ENCODE measurements at places on chromosomes 4 and X.

DNA sequence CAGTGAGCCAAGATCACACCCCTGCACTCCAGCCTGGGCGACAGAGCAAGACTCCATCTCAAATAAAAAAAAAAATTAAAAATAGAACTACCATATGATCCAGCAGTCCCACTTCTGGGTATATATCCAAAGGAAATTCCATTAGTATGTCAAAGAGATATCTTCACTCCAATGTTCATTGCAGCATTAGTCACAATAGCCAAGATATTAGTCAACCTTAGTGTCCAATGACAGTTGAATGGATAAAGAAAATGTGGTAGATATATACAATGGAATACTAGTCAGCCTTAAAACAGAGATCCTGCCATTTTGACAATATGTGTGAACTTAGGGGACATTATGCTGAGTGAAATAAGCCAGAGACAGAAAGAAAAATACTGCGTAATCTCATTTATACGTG is 49.4 kb downstream of the C4orf46 start:
- DNase-seq = no peak

DNA sequence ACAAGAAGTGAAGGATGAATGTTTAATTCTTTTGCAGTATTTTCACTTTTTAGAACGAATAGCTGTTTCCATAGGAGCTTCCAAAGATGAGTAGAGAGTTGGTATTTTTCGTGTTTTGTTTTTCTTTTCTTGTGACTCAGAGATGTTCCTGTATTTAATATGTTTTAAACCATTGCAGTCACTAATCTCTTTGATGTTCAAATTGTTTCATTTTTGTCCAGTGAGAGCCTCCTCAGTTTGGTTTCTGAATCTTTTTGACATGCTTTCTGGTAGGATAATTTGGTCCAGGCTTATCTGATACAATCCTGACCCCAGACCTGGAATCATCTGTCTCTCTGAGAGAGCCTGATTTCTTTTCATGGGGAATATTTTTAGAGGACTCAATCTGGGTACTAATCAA is 41.6 kb downstream of the BEX3 start:
- DNase-seq = no peak

GRCh38 chr4:108561116-108561515 is 59.3 kb upstream of the RPL34 start:
- DNase-seq = no peak

- no peak for DNase-seq
Observed at GRCh38 chr4:94446386-94446785, 5.4 kb upstream of the PDLIM5 start.

DNA sequence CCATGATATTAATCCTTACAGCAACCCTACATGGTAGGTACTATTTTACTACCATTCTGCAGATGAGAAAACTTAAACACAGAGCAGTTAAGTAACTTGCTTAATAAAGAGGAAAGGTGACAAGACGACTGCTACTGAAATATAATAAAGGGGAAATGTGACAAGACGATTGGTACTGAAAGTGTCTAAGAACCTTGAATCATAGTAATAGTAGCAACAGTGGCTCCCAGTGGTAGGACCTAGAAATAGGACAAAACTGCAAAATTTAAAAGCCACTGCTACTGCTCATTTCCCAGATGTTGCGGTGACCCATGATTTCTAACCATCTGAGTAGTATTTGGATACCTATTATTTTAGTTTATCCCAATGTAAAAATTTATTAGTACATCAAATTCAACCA is 89.5 kb downstream of the TASL start:
- DNase-seq = peak; percentile 17

DNA sequence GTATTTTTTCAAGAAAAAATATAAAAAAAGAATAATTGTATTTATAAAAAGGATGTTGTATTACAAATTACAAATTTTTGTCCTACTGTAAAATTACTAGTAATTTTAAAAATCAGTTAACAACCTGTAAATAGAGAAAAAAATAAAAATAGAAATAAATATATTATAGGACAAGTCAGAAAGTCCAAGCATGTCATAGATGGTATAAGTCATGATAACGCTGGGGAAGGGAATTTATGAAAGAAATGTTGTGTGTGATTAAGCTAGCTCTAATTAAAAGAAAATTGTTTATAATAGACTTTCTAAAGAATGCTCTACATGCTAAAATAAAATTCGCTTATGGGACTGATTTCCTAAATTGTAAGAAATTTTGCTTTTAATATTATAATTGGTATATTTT is 2329.9 kb downstream of the ARAP2 start:
- DNase-seq = no peak

- no peak for DNase-seq
Observed at GRCh38 chr4:7745301-7745885, 194.3 kb downstream of the AFAP1 start.

GRCh38 chr4:159547645-159548308 is 444.9 kb downstream of the RAPGEF2 start:
- DNase-seq = no peak

DNA sequence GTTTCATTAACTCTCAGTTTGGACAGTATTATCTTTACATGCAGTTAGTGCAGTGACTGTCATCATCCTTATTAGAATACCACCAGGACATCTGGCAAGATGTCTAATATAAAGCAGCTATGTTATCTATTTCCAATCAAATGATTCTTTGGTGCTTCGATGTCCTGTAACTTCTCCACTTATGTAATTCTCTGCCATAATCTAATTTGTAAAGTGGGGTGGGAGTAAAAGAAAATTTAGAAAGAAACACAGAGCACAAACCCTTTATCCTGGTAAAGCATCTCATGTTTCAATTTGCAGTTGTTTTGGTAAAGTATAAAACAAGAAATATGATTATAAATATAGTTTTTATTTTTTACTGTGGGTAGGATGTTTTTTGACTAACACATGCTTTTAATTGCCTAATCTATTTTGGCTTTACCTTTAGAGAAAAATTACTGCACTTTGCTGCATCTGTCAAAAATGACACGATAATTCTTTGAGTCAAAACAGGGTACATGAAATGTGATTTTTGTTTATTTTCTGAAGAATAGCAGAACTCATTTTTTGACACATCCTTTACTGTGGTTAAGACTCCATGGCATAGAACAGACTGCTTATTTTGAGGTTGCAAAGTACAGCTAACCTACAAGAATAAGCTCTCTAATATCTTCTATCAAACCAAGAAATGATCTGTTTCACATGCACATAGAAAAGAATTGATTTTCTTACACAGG is 382.9 kb downstream of the RPA4 start:
- no peak for DNase-seq

DNA sequence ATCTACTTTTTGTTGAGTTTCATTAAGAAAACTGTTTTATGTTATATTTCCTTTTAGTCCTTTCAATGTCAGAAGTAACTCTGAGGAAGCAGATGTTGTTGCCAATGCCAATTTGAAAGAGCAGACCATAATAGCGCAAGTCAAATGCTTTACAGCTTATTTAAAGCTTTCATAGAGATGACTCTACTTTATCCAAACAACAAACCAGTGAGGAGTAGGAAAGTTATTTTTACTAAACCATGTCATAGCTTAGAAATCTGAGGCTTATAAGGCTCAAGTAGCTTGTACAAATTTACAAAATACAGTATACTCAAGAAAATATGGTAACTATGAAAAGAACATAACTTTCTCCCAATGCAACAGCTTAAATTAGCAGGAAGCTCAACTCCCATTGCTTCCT is 40.1 kb upstream of the SPOCK3 start:
- DNase-seq = no peak

GRCh38 chrX:104253567-104254441 is 929 bp downstream of the ESX1 start:
- DNase-seq = no peak

- DNase-seq = no peak
Observed at GRCh38 chr4:98203332-98204235, 57.6 kb upstream of the RAP1GDS1 start.

GRCh38 chr4:24405341-24405740 is 179.0 kb downstream of the DHX15 start:
- no peak for DNase-seq

GRCh38 chr4:142696334-142697122 is 149.6 kb downstream of the INPP4B start:
- no peak for DNase-seq

- DNase-seq = no peak
Observed at GRCh38 chr4:2940267-2941137, 22.7 kb downstream of the NOP14 start.

DNA sequence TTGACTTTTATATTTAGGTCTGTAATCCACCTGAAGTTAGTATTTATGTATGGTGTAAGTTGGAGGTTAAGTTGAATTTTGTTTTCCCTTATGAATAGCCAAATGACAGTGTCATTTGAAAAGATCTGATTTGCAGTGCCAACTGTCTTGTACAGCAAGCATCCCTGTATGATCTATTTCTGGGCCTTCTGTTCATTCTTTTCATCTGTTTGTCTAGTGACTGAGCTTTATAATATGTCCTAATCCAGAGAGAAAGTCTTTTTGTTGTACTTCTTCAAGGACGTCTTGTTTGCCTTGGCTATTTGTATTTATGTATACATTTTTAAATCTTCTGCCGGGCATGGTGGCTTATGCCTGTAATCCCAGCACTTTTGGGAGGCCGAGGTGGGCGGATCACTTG is 39.6 kb downstream of the CDKL5 start:
- DNase-seq = no peak

- no peak for DNase-seq
Observed at GRCh38 chr4:118918388-118918787, 29.7 kb downstream of the SYNPO2 start.

DNA sequence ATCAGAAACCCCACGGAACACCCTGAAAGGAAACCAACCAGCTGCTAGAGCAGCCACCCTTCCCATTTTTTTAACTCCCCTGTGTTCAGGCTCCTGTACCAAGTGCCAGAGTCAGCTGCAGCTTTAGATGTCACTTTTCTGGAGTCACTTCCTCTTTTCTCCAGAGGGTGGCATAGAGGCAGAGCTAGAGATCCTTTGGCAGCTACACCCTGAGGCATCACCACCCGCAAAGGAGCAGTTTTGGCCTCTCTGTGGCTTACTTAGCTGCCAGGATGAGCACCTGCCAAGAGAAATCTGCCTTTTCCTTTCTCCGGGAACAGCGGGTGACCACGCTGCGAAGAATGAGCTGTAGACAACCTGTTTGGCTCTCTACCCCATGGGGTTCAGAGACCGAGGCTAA is 58.0 kb upstream of the CHRDL1 start:
- peak; percentile 82 for DNase-seq

DNA sequence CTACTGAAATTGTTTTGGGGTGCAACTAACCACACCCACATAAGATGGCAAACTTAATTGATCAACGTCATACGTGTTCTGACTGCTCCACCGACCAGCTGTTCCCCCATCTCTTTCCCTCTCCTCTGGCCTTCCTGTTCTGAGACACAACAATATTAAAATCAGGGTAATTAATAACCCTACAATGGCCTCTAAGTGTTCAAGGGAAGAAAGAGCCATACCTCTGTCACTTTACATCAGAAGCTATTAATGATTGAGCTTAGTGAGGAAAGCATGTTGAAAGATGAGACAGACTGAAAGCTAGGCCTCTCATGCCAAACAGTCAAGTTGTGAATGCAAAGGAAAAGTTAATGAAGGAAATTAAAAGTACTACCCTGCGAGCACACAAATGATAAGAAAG is 173.9 kb upstream of the FTHL17 start:
- DNase-seq = no peak

DNA sequence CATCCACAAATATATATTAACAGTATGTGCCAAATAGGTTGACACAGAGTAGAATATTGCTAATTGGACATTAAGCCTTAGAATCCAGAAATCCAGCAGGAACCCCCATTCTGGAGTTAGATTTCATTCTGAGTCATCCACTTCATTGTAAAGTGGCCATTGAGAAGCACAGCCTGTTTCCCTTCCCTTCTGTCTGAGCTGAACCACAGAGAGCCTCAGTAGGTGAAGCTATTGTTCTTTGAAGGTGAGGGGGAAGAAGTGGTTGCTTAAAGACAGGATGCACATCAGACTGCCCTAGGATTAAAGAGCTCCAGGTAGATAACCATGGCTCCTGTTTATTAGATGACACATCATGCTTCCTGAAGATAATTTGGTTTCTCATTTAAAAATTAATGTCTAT is 30.6 kb upstream of the MCF2 start:
- DNase-seq = peak; percentile 14

GRCh38 chrX:115571712-115572111 is 10.7 kb downstream of the PLS3 start:
- DNase-seq = no peak

- DNase-seq = no peak
Observed at GRCh38 chr4:33063241-33063640, 2343.1 kb downstream of the PCDH7 start.

GRCh38 chr4:26854701-26855100 is 5.9 kb upstream of the STIM2 start:
- DNase-seq = peak; percentile 23

GRCh38 chrX:145735036-145735435 is 82.6 kb upstream of the SLITRK2 start:
- DNase-seq = no peak

DNA sequence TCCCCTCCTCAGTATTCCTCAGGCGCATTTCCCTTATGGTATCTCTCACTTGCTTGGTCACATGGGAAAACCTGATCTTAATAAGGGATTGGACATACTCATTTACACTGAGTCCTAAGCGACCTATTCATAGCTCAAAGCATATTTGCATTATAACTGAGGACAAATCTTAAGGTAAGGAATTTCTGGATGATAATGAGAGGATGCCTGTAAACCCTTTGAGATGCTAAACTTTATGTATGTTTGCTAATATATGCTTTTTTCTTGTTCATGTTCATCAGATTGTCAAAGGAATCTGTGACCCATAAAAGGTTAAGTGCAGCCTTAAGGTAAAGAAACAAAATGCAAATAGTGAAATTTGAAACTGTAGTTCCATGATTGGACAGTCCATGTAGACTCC is 53.8 kb upstream of the TRPC5OS start:
- no peak for DNase-seq

DNA sequence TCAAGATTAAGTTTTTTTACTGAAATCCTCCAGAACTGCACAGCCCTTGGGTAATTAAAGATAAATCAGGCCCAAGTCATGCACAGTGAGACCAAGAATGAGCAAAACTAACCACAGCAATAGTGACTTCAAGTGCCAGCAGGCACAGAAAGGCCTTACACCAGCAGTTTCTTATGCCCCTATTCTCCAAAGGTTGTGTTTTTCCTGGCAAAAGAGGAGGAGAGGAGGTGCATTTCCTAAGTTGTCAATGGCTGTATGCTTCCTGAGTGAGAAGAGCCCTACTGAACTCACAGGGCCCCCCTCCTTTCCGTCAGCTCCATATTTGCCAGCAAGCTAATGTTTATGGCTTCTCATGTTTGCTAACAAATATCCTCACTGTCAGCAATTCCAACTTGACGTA is 418.7 kb upstream of the INTU start:
- DNase-seq = no peak
